ENCODE measurements at places on chromosomes 3 and 15. TPM values are rescaled to one million over a fixed set of nuclear protein-coding genes. Genes with fewer than 3 reads are reported as not detected.

Gene OXTR
- total RNA-seq = 0.63 TPM

Gene RARB
- total RNA-seq = not detected

Gene GABRB3
- 0.76 TPM for total RNA-seq

Gene GUCA1C
- total RNA-seq = not detected

Gene SLITRK3
- not detected for total RNA-seq

Gene POLQ
- total RNA-seq = 0.36 TPM

Gene USP13
- total RNA-seq = 6.3 TPM

Gene RBP2
- not detected for total RNA-seq

Gene CYP1A2
- not detected for total RNA-seq

Gene TIGIT
- 38.0 TPM for total RNA-seq

Gene FANCD2OS
- not detected for total RNA-seq
